ENCODE measurements at places on chromosomes 11 and 22.

DNA sequence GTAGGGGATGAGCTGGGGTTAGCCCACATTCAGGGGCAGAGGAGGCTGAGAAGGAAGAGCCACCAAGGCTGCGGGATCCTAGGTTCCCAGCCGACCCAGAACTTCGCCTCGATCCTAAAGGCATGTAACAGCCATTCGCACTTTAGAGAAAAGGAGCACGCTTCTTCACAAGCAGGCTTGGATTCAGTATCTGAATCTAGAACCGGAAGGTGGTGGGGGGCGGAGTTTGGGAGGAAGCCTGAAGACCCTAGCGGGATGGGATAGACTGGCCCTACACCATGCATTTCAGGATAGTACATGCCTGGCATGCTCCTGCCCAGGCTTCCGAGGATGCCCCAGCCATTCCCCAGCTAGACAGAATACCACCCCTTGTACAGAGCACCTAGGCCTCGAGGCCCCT is 4.4 kb downstream of the SCARF2 start:
- no peak for DNase-seq

DNA sequence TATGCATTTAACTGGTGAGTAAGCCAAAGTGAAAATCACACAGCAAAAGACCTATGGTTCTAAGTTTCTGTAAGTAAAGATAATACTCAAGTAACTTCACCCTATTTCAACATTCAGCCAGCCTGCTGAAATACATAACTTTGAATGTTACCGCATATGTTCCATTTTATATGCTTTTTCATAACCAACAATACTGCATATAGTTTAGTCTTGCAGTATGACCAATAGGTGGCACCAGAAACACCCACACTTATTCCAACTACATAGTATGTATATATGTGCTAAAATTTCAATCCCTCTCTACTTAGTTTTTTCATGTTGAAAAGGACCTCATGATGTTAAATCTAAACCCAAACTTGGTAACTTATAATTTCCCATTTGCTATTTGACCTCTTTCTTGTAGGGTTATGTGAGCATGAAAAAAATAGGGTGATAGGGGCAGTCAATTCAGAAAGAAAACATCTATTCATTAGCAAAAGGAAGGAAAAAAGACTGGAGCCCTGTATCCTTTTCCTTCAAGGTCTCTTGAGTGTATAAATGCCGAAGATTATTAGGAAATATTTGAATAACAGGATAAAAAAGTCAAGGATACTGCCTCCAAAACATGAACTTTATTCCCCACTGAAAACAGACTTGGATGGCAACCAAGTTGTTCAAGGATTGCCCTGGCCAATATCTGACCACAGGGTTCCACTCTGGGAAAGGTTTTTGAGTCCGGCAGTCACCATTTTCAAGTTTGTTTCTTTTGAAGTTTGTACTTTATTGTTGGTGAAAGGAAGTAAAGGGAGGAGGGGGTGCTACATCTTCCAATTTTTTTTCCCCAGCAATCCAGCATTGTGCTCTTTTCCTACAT is 23.8 kb upstream of the FZD4 start:
- no peak for DNase-seq

DNA sequence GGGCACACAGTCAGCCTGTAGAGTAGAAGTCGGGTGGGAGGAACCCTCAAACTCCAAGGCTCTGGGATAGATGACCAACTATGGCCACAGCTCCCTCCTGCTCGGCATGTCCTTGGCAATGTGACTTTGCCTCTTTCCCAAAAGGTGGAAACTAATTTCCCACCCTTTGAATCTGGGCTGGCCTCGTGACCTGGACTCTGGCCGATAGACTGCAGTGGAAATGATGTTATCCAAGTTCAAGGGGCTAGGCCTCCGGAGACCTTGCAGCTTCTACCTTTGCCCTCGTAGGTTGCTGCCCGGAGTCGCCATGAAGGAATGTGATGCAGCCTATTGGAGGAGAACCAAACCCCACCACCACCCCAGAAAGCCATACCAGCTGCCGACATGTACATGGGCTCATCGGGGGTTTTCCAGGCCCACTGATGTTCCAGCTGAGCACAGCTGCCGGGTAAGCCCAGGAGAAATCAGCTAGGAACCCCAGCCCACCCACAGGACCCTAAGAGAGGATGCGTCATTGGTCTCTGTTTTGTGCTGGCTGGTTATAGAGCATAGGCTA is 30.4 kb downstream of the KCNJ4 start:
- DNase-seq: no peak

GRCh38 chr11:73463359-73463758 is 87.2 kb downstream of the RELT start:
- no peak for DNase-seq

DNA sequence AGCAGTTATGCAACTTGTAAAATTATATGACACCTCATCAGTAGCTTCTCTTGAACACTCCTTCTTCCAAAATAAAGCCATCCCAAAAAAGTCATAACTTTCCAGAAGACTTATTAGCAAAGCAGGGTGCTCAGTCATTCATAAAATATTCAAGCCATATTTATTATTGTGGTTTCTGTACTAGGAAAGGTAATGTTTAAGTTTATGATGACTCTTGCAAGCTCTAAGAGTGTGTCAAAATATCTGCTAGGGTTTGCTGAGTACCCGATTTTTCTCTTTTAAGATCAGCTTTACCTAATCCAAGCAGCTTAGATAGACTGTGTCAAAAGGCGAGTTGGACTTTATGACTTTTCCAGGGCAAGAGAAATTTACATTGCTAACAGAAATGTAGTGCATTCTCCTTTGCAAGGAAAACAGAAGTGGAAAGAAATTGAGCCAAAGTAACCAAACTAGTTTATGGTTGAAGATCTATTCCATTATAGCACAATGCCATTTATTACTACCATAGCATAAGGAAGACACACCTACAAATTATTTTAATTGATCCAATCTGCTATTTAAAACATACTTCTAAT is 98.0 kb upstream of the SOX6 start:
- DNase-seq: no peak

DNA sequence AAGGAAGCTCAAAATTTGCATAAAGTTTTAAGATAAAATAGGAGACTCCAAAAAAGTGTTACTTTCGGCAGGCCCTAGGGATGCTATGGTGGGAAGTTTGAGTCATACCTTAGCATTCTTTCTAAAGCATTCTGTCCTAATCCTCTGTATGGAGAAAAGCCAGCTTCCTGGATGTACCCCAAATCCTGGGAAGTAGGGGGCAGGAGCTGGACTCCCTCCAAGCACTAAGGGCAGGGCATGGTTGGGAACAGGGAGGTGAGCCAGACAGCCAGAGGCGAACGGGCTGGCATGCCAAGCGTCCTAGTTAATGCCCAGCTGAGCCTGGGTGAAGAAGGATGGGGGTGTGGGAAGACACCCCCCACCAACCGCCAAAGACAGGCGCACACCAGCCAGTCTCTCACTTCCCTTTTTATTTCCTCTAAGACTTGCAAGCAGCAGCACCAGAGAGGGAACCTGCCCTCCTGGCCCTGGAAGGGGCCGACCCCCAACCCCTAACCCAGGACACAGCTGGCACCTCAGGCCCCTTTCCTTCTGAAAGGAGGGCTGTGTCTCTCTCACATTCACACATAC is 23.9 kb downstream of the RTN4RL2 start:
- no peak for DNase-seq

DNA sequence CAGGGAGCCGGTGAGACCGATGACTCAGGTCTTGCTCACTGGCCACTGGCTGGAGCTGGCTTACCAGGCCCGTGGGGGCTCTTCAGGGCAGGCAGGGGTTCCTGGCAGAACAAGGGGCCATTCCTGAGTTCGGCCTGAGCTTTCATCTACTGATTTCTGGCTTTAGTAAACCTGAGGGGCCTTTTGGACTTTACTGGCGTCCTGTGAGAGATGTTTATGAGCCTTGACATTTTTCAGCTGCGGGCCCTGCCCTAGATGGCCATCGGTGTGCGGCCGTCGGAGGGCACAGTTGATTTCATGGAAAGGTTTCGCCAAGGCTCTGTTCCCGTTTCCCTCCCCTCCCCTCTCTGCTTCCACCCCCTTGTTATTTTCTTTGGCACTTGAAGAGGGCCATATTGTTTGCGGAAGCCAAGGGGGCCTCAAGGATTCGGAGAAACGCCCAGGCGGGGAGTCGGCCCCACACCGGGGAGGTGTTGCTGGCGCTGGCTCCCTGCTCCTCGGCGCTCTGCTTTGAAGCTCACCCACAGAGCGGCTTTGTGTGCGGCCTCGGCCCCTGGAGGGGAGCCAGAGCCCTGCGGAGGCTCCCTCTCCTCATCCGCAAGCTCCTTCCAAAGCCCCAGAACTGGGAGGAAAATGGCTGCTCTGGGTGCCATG is 17.7 kb downstream of the ELF5 start:
- DNase-seq: peak; percentile 65

DNA sequence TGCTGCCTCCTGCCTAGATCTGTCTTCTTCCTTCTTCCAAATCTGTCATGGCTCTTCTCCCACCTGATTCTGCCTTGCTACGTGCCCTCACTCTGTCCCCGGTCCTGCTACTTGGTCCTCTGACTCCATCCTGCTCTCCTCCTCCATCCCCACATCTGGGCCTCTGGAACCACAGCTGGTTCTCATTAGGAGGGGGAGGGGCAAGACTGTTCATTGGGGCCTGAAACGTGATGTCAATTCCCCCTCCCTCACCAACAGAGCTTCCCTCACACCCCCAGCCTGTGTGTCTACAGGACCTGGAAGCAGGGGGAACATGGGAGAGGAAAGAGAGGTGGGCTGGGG is 9.1 kb downstream of the DCHS1 start:
- peak; percentile 93 for DNase-seq

DNA sequence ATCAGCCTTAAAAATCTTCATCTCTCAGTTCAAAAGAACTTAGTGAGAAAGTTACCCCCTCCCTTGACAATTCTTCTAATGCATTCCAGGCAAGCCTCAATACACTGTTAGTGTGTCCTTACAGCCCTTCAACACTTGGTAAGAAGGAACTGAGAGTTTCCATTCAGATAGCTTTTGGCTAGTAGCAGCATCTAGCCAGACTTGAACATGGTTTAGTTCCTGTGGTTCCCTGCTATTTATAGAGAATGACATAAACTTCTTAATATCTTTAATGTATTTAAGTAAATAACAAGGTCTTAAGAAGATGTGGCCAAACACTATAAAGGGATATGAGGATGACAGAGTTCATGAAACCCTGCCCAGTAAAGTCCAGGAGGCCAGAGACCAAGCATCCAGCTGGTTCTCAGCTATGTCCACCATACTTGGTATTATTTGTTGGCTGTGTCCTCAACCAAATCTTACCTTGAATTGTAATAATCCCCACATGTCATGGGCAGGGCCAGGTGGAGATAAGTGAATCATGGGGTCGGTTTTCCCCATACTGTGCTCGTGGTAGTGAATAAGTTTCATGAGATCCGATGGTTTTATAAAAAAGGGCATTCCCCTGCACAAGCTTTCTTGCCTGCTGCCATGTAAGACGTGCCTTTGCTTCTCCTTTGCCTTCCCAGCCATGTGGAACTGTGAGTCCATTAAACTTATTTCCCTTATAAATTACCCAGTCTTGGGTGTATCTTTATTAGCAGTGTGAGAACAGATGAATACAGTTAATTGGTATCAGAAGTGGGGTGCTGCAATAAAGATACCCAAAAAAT is 132.4 kb downstream of the LARGE1 start:
- no peak for DNase-seq

DNA sequence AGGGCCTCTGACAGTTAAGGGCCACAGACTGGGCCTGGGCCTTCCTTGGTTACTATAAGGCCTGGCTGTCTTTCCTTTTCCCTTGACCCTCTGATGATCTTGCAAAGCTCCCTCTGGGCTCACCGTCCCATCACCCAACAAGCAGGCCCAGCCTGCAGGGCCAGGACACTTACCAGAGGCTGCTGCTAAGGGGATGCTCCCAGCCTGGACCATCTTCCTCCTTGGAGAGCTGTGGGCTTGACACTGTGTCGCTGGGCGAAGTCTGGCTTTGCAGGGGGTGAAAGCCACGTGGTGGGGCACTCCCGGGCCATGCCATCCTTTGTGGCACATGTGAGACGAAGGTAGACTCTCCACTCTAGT is 3.9 kb downstream of the C11orf24 start:
- DNase-seq: no peak

- DNase-seq: no peak
These were observed 20.3 kb downstream of the PARVG start for GRCh38 chr22:44200855-44201550.

GRCh38 chr11:122755409-122755808 is 82.9 kb upstream of the CRTAM start:
- DNase-seq: no peak

GRCh38 chr22:49979587-49980264 is 19.2 kb downstream of the PIM3 start:
- no peak for DNase-seq

DNA sequence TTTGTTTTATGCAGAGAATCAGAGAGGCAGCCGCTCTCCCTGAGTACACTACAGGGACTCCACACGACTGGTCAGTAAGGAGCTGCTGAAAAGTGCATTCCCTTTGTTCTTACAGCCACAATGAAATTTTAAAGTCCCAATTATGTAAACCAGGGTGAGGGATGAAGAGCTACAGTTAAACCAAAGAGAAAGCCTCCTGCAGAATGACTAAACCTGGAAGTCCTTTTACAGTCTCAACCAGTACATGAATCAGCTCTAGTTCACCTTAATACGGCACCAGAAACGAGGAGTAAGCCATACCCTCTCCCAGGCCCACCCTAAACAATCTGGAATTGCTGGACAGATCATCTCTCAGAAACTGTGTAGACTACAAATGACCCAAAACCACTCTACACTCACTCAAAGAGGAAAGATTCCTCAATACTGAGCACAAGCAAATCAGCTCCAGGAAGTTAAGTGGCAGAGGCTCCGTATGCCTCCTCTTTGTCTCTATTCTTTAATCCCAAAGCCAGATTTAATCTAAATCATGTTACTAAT is 113.1 kb downstream of the RBFOX2 start:
- DNase-seq: no peak

GRCh38 chr11:34519595-34520235 is 6.1 kb upstream of the ELF5 start:
- DNase-seq: no peak

GRCh38 chr11:32615422-32615821 is 31.8 kb downstream of the EIF3M start:
- no peak for DNase-seq

GRCh38 chr11:128551611-128552335 is 35.6 kb downstream of the ETS1 start:
- DNase-seq: no peak

DNA sequence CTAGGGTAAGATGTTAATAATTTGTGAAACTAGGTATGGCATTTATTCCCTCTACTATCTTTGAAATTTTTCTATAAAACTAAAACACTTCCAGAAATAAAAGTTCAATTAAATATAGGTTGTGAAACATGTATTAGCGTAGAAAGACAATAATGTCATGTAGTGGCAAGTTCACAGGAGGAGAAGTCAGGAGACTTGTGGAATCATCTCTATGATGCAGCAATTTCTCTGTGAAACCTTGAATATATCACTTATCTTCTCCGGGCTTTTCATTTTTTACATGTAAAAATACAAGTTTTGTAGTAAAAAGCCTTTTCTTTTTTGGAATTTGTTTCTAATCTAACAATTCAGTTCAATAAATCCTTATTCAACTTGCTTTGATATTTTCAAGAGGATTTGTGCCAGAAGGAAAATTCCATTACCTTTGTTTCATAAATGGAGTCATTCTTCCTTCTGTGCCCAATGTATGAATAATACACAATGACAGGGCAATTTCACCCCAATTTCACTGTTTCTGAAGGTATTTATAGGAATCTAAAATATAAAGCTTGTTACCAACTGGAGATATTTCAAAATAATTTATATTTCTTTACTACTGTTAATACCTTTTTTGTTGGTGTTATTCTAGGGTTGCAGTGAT is 758.3 kb downstream of the FAM181B start:
- DNase-seq: no peak

Measured in femur (tissue), 1 donor.